Suprapubic skin (tissue), 4 donors: ENCODE measurements at places on chromosomes 13 and 19.

DNA sequence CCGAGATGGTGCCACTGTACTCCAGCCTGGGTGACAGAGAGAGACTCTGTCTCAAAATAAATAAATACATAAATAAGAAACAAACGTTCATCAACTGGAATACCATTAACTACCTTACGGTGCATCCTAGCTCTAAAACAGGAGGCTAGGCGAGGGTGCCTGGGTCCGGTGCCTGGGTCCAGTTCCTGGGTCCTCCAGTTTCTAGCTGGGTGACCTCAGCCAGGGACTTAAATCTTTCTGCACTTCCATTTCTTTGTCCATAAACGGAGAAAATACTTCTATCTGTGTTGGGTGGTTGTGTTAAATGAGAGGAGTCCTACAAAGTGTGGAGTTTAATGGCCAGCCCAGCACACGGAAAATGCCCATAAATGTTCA lies 34.0 kb downstream of the RFX2 start:
- no peak for DNase-seq

DNA sequence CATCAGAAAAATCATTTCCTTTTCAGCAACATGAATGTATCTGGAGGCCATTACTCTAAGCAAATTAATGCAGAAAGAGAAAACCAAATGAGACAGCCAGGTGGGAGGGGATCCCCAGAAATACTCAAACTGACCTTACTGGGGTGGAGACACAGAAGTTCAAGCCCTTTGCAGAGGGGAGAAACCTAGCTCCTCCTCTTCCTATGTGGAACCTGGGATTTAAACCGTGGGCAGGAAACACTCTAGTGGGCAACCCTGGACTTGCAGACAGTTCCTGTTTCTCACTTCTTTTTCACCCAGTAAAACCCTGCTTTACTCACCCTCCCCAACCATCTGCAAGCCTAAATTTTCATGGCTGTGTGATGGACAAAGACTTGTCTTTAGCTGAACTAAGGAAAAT lies 61.3 kb downstream of the SLITRK6 start:
- DNase-seq = no peak

- DNase-seq = peak; percentile 67
Observed at GRCh38 chr13:44132710-44133109, 240.9 kb upstream of the SERP2 start.

GRCh38 chr19:16205205-16206045 lies 7.7 kb downstream of the AP1M1 start:
- DNase-seq = no peak

GRCh38 chr19:33303791-33304345 lies 1.5 kb upstream of the CEBPA start:
- DNase-seq = no peak

- no peak for DNase-seq
Observed at GRCh38 chr13:40613192-40613818, 53.1 kb downstream of the FOXO1 start.

- no peak for DNase-seq
Observed at GRCh38 chr19:32240316-32240715, 105.1 kb upstream of the ZNF507 start.

DNA sequence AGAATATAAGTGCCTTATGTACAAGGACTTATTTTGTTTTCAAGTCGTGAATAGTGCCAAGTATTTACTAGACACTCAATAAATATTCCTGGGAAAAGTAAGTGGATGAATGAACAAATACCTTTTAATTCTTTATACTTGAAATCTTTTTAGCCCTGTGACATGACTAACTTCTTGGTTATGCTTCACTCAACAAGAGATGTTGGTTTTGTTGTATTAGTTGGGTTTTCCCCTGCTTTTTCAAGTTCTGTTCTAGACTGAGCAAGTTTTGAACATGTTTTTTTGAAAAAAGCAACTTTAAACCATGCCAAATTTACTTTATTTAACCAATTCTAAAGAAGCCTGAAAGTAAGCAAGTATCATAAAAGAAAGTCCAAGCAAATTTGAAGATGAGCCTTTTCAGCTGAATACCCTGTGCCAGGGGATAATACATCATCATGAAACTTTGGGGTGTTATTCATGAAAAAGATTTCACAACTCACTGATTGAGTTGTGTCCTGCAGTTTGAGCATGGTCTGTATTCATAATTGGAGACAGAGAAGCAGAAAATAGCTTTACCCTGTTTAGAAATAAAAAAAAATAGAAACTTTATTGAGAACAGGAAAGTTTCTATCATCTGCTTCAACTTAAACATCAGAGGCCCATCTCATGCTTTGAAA lies 11.1 kb downstream of the LMO7 start:
- no peak for DNase-seq

DNA sequence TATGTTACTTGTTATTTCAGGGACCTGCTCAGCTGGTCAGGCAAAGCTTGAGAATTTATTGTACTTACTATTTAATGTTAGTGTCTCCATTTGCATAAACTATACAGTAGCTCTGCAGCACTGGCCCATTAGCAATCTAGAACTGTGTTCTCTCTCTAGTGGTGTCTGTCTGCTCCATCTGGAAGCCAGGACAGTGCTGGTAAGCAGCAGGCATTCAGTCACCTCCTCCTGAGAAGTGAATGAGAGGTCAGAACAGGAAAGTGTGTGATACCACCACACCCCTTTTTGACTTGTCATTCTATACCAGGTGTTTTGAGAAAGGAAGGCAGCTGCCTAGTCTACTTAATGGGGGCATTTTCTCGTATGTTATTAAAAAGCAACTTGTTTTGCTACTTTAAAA lies 3.9 kb downstream of the COG3 start:
- no peak for DNase-seq

DNA sequence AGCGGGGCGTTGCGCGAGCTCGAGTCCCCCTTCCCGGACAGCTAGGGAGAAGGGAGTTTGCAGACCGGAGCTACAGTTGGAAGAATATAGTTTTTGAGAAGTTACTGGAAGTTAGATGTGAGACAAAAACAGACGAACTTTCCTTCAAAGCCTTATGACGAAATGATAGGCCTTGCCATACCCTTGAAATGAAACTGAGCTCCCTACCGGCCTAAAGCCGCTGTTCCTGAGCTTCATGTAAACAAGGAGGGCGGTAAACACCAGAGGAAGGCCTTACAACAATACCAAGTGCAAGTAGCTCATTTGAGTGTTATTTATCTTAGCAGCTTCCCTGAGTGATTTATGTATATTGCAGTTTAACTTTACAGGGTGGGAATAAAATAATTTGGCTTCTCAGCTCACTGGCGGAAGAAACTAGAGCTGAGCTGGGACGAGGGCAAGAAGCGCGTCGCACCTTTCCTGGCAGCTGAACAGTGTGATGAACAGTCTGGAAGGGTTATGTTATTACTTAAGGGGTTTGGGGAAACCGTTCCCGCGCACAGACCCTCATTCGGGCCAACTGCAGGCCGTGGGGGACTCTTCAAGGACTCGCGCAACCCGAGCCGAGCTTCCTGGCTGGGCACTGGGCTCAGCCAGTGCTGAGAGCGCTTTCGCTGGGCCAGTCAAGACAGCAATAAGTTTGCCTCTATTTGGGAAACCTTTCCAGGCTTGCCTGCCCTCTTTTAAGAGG lies 111.2 kb downstream of the KCNRG start:
- no peak for DNase-seq

DNA sequence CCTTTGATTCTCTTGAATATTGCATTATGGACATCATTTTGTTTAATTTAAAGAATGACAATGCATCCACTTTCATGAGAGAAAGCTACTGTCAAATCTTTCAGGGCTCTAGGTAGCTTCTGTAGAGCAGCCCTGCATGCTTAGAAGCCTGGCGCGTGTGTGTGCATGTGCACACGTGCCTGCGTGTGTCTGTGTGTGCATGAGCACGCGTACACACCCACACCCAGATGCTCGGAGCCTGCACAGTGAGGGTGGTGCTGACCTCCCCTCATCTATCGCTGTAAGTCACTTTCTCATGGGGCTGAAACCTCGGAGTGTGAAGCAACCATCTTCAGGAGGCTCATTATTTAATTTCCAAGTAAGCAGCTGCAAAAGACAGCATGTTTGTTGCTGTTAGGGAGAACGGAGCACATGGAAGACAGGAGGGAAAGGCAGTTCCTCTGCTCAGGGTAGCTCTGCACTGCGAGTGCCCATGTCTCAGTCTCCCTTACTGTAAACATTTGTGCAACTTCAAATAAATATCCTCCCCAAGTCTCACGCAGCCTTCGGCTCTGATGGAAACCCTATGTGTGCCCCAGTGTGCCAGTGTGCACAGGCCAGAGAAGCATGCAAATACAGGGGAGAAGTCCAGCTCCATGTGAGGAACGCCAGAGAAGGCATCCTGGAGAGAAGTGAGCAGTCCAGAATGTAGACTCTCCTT lies 22.8 kb downstream of the TSHZ3 start:
- no peak for DNase-seq

- no peak for DNase-seq
Observed at GRCh38 chr19:29587059-29587458, 19.0 kb upstream of the POP4 start.

DNA sequence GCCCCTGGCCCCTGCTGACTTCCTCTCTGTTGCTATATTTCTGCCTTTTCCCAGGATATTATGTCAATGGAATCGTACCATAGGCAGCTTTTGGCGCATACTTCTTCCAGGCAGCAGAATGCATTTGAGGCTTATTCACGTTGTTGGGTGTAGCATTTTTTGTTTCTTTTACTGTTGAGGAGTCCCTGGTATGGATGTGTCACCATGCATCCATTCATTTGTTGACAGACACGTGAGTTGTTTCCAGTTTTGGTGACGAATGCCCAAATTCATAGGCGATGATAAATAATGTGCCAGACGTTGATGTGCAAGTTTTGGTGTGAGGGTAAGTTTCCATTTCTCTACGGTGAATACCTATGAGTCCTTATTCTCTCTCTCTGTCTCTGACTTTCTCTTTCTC lies 5.0 kb downstream of the NFILZ start:
- no peak for DNase-seq

DNA sequence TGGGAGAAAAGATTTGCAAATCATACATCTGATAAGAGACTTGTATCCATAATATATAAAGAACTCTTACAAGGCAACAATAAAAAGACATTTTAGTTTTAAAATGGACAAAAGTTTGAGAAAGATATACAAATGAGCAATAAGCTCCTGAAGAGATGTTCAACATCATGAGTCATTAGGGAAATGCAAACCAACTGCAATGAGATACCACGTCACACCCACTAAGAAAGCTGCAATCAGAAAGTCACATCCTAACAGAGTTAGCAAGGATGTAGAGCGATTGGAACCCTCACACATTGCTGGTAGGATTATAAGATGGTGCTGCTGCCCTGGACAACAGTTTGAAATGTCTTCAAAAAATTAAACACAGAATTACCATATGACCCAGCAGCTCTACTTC lies 50.3 kb downstream of the GSX1 start:
- no peak for DNase-seq

GRCh38 chr13:28271056-28271840 lies 132.9 kb downstream of the PAN3 start:
- no peak for DNase-seq

GRCh38 chr19:35302446-35302845 lies 10.5 kb downstream of the MAG start:
- DNase-seq = peak; percentile 28

GRCh38 chr13:29733147-29733611 lies 117.2 kb downstream of the UBL3 start:
- no peak for DNase-seq

DNA sequence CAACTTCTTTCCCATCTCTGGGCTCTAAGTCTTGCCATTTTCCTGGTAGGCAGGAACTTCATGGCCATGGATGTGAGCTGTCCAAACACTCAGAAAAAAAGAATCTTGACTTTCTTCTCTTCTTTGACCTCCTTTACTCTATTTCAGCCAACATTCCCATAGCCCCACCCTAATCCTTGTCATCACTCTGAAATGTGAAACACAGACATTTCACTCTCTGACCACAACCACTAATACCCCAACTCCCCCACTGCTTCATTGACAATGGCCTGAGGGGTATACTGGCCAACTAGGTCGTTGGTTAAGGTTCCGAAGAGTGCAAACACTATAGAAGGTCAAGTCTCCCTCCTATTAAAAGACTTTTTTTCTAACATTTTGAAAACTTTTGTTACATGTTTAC lies 4.7 kb upstream of the CYP2A13 start:
- DNase-seq = no peak

GRCh38 chr19:51461723-51462161 lies 3.5 kb upstream of the SIGLEC8 start:
- DNase-seq = no peak

DNA sequence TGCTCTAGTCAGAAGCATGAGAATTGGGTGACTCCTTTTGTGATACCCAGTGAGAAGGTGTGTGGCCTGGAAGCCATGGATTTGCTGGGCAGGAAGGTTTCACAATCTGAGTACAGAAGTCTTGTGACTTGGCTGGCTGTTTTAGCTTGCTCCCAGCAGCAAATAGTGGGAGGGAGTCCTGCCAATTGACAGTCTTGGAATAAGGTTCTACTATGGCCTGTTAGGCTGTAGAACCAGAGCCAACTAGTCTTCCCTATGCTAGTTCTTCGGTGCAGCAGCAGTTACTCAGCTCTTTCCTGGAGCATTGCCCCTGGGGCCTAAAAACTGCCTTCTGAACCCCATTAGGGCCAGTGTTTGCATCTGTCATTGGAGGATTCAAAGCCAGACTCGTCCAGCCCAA lies 1935.4 kb upstream of the PCDH20 start:
- no peak for DNase-seq

DNA sequence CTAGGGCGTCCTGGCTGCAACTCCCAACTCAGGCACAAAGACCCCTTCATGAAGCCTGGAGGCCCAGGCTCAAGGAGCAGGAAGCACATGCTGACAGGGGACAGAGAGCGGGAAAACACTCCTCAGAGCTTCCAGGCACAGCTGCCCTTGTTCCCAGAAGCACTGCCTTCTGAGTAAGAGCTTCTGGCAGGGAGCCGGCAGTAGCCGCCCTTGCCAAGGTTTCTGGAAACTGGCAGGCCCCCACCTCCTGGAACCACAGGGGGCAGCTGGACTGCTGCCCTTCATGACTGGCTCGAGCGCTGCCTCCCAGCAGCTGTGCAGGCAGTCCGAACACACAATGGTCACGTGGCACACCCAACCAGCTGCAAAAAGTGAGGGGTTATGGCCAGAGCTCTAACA lies 33.6 kb upstream of the EPHX3 start:
- DNase-seq = no peak

DNA sequence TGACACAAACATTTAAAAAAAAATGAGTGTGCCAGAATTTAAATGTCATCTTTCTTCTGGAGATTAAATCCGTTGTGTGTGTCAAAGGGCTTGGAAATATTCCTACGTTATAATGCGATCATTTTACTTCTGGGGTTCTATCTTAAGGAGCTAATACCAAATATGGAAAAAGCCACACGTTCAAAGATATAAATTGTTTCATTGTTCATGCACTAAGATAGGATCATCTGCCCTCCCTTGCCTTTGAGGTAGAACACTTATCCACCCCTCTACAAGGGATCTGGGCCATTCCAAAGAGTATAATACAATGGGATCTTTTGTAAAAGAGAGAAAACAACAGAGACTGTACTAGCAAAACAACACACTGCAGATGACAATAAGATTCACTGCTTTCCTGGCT lies 64.9 kb downstream of the ANKRD10 start:
- no peak for DNase-seq

GRCh38 chr13:43154156-43154651 lies 130.8 kb downstream of the DNAJC15 start:
- DNase-seq = no peak
